NCI-H187 (cell line): ENCODE measurements at places on chromosomes 5 and 9.

DNA sequence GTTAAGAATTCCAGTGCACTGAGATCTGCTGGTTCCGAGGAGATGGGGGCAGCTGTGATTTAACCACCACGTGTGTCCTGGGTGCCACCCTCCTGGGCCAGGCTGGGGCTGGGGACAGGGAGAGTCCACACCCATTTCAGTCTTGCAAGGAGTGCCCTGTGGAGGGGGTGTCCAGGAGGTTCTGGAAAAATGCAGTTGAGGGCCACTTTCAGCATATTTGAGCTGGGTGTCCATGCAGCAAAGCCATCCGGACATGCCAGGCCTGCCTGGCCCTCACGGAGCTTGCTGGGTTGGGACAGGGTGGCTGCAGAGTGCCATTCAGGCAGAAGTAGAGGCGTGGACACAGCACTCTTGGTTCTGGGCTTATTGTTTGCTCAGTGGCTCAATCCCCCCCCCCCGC lies 68.1 kb downstream of the NEK6 start:
- DNase-seq = no peak

GRCh38 chr9:118643118-118643517 lies 726.1 kb downstream of the BRINP1 start:
- no peak for DNase-seq

DNA sequence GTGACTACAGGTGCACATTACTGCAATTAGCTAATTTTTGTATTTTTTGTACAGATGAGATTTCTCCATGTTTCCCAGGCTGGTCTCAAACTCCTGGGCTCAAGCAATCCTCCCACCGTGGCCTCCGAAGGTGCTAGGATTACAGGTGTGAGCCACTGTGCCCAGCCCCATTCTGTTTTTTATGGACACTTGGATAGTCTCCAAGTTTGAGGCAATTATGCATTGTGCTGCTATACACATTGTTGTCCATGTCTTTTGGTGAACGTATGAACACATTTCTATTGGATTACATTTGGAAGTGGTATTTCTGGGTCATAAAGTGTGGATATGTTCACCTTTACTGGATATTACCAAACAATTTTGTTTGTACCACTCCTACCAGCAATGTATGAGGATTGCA lies 22.4 kb upstream of the PLPP1 start:
- no peak for DNase-seq

GRCh38 chr9:127783111-127784008 lies 2.5 kb upstream of the CDK9 start:
- no peak for DNase-seq

GRCh38 chr5:164561933-164562872 lies 1056.8 kb downstream of the MAT2B start:
- DNase-seq = no peak

DNA sequence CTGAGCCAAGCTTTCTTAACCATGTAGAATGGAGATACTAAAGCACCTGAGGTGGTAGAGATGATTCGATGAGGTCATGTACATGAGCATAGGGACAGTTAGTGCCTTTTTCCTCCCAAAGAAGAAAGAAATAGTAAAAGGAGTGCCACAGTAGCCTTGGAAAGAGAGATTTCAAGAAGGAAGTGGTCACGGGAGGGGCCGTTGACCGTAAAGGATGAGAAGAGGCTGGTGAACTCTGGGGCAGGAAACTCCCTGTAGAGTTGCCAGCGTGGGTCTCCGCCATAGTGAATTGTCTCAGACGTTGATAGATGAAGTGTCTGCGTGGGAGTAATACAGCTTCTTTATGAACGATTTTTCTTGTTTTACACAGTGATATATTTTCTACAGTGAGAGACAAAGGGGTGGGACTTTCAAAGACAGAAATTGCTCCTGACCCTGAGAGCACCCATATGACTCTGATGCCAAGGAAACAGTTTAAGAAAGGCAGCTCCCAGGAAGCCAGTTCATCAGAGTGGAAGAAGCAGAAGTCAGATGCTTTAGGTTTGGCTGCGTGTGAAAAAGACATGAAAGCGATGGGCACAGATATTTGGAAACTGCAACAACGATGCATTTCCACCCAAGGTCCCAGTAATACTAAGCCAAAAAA lies 41.3 kb downstream of the UGCG start:
- DNase-seq = no peak

DNA sequence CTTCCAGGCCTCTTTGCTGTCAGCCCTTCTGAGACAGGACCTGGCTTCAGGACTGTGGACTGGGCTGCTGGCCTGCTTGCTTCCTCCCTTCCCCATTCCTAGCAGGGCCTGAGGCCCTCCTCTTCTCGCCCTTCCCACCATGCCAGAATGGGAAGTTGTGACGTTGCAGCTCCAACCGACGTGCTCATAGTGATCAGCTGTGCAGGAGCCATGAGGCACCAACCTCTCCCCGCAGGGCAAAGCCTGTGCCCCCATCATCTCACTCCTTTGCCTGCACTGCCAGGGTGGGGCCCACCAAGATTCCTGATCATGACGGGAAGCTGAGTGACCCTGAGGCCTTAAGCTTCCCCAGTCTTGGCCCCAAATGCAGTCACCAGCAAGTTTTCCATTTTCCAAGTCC lies 45.1 kb upstream of the GARNL3 start:
- DNase-seq = no peak

DNA sequence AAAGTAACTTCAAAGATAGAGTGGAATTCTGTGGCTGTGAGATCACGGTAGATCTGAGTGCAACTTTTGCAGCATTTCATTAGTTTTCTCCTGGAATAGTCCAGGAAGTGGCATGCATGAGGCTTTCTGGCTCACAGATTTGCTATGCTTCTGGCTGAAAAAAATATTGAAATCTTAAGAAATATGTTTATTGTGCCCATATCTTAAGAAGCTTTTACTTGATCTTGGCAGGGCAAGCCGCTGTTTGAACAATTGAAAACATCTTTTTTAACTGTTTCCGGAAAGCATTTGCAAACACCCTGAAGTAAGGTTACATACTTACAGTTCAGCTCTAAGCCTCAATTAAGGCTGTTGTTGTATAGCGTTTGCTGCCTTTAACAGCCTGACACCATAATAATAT lies 135.7 kb upstream of the GDNF start:
- DNase-seq = no peak

GRCh38 chr5:172713113-172713808 lies 57.7 kb downstream of the DUSP1 start:
- DNase-seq = no peak

- no peak for DNase-seq
These were observed 152.7 kb downstream of the CWC27 start for GRCh38 chr5:64921386-64921785.

GRCh38 chr9:89357331-89358197 lies 39.3 kb downstream of the SECISBP2 start:
- no peak for DNase-seq

DNA sequence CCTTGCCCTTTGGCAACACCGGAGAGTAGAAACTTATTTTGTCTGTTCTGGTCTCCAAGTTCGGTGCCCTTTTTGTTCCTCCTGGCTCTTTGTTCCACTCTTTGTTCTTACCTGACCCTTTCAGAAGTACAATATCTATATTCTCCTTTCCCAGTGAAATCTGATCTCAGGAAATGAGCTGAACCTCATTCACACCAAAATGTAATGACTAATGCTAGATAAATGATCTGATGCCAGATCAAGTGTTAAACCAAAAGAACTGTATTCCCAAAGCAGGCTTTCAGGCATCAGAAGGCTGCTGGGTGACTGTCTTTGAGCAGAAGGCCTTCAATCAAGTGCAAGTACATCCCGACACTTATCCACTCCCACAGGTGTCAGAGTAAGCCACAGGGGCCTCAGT lies 156.4 kb downstream of the SPOCK1 start:
- DNase-seq = no peak

DNA sequence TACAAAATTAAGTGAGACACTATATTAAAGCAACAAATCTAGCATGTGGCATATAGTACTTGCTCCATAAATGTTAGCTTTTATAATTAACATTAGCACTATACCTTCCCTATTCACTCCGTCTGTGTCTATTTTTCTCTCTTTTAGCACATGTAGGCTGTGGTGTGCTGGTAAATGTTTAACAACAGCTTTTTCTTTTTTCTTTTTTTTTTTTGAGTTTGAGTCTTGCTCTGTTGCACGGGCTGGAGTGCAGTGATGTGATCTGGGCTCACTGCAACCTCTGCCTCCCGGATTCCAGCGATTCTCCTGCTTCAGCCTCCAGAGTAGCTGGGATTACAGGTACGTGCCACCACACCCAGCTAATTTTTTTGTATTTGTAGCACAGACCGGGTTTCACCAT lies 62.1 kb downstream of the SPRY4 start:
- DNase-seq = no peak

- DNase-seq = no peak
These were observed 341.1 kb downstream of the ASTN2 start for GRCh38 chr9:117073539-117074341.

GRCh38 chr5:51960617-51961121 lies 577.4 kb downstream of the ISL1 start:
- no peak for DNase-seq
